Osteoblast (primary cell): ENCODE measurements at places on chromosomes 11 and 22. TPM values are rescaled to one million over a fixed set of nuclear protein-coding genes. Genes with fewer than 3 reads are reported as not detected.

VWCE gene
- total RNA-seq: 4.7 and 6.2 TPM in 2 replicates

KIRREL3 gene
- 3.6 and 4.4 TPM in 2 replicates for total RNA-seq

MTNR1B gene
- total RNA-seq: not detected in 2 replicates

MRGPRE gene
- total RNA-seq: under 0.01 TPM in 1 of 2 replicates, not detected in the other

ALG12 gene
- total RNA-seq: 18.8 and 20.0 TPM in 2 replicates

- DNase-seq: no peak
Observed at GRCh38 chr11:109612496-109612895, 190.5 kb downstream of the C11orf87 start.

- DNase-seq: no peak
Observed at GRCh38 chr11:68682531-68682961, 1.8 kb upstream of the GAL start.

- peak; percentile 51 for DNase-seq
Observed at GRCh38 chr11:128695539-128696221, 1.8 kb downstream of the FLI1 start.

DNA sequence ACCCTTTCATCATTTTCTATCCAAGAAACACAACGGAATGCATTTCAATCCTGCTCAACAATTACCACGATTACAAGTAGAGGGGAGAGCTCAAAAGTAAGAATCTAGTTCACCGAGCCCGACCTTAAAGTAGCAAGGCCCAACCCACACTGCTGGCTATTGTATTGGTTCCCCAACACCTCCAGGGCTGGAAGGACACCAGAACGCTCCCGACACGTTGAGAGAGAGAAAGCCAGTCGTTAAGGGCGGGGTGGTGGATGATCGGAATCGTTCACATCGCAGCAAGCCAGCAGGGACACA is 690 bp downstream of the CKAP5 start:
- no peak for DNase-seq
